Activated naive CD8-positive, alpha-beta T cell treated with anti-CD3 and anti-CD28 coated beads, Interleukin-2, amount 50 U/mL, for 16 hours (primary cell): ENCODE measurements at places on chromosomes 11 and 22.

- DNase-seq: no peak
Measured at GRCh38 chr11:33655842-33656600, 44.6 kb downstream of the C11orf91 start.

GRCh38 chr11:65912845-65913244, 6.0 kb downstream of the C11orf68 start:
- DNase-seq: no peak

DNA sequence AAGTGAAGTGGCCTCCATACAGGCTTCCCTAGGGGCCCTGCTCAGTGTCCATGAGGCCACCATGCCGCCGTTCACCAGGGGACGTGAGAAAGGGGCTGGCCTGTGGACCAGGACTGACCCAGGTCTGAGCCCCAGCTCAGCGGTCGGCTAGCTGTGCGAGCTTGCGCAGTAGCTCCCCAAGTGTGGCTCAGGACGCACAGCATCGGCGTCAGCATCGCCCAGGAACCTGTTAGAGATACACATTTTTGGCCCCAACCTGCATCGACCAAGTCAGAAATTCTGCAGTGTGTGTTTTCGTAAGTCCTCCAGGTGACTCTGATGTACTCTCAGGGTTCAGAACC, 429 bp downstream of the TP53AIP1 start:
- DNase-seq: no peak

DNA sequence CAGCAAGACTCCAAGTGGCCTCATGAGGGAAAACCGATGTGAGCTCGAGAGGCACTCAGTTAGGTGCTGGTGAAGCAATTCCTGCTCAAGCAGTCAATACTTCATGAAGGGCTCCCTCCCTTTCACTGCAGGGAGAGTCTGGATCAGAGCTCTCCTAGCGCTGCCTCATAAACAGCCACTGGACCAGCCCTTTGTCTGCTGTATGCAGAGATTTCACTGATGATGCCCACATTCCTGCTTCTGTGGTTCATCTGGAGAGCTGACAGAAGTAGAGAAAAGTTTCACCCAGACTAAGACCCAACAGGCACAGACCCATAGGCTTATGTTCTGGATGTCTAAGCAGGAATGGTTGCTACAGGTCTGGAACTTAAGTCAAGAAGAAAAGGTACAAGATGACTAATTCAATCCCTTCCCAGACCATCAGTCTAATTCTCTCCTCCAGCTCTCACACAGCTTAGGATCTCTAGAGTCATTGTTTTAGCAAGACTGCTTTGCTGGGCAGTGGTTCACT, 4.0 kb downstream of the UCP2 start:
- no peak for DNase-seq

- no peak for DNase-seq
Measured at GRCh38 chr22:29762263-29762662, 4.5 kb downstream of the ZMAT5 start.

GRCh38 chr11:40274017-40274416, 1185.4 kb downstream of the LRRC4C start:
- no peak for DNase-seq

DNA sequence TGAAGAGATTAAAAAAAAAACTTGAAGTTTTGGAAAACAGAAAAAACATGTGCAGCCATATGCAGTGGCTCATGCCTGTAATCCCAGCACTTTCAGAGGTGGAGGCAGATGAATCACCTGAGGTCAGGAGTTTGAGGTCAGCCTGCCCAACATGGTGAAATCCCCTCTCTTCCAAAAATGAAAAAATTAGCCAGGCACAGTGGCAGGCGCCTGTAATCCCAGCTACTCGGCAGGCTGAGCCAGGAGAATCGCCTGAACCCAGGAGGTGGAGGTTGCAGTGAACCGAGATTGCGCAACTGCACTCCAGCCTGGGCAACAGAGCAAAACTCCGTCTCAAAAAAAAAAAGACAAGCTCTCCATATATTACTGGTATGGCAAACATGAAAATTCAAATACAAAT, 7.6 kb downstream of the DLG2 start:
- no peak for DNase-seq

DNA sequence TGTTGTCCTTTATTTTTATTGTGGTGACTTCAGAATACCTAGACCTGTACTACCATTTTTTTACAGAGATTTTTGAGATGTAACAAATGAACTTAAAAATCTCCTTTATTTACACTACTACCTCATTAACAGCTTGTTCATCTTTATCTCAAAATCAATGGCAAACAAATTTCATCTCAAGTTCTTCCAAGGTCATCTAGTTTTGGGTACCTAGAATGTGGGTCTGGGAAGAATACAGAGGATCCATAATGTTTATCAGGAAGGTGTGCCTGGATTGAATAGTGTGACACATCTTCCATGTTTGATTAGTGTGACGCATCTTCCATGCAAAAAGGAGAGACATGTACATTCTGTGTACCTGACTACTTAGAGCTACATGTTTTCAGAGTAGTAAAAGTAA, 63.3 kb upstream of the CCDC179 start:
- DNase-seq: no peak

- DNase-seq: no peak
Measured at GRCh38 chr11:65781152-65781961, 581 bp upstream of the AP5B1 start.

- no peak for DNase-seq
Measured at GRCh38 chr11:100908746-100909145, 220.9 kb downstream of the PGR start.

- DNase-seq: no peak
Measured at GRCh38 chr11:122178795-122179194, 62.8 kb upstream of the BLID start.

DNA sequence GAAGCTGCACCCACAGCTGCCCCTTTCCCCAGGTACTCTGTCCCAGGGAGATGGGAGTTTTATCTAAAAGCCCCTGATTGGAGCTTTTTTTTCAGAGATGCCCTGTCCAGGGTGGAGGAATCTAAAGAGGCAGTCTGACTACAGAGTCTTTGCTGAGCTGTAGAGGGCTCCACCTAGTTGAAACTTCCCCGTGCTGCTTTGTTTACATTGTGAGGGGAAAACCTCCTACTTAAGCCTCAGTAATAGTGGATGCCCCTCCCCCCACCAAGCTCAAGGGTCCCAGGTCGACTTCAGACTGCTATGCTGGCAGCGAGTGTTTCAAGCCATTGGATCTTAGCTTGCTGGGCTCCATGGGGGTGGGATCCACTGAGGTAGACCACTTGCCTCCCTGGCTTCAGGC, 470.1 kb upstream of the LARGE1 start:
- DNase-seq: no peak

DNA sequence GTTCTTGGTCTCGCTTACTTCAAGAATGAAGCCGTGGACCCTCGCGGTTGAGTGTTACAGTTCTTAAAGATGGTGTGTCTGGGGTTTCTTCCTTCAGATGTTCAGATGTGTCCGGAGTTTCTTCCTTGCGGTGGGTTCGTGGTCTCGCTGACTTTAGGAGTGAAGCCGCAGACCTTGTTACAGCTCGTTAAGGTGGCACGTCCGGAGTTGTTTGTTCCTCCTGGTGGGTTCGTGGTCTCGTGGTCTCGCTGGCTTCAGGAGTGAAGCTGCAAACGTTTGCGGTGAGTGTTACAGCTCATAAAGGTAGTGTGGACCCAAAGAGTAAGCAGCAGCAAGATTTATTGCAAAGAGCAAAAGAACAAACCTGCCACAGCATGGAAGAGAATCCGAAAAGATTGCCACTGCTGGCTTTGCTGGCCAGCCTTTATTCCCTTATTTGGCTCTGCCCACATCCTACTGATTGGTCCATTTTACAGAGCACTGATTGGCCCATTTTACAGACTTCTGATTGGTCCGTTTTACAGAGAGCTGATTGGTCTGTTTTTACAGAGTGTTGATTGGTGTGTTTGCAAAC, 27.1 kb upstream of the NXPE2 start:
- no peak for DNase-seq

- DNase-seq: no peak
Measured at GRCh38 chr11:95575517-95575916, 214.1 kb downstream of the FAM76B start.

GRCh38 chr11:27873664-27874063, 173.4 kb upstream of the BDNF start:
- DNase-seq: no peak

GRCh38 chr11:106706355-106706754, 311.9 kb downstream of the GUCY1A2 start:
- no peak for DNase-seq

DNA sequence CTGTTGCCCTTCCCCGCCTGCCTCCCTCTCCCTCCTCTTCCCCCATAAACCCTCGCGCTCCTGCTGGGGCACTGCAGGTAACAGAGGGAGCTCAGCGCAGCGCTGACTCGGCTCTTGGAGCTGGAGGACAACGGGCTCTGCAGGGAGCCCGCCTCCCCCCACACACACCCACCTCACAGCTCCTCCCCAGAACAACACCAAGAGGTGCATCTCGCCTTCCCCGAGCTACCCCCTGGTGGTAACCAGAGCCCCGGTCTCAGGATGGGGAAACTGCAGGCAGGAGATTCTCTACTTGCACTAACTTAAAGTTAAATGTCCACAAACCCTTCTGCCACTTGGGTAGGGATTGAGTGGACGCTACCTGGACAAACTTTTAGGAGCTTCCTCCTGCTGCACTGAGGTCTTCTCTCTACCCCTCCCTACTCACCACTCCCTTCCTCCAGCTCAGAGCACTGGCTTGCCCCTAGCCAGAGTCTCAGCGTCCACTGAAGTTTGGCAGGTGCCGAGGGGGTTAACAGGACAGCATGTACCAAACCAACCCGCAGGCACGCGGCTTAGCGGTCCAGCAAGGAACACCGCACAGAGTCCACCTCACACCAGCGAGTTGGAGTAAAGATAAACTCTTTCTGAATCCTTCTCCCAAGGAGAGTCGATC, 4.0 kb upstream of the SCN4B start:
- DNase-seq: no peak

DNA sequence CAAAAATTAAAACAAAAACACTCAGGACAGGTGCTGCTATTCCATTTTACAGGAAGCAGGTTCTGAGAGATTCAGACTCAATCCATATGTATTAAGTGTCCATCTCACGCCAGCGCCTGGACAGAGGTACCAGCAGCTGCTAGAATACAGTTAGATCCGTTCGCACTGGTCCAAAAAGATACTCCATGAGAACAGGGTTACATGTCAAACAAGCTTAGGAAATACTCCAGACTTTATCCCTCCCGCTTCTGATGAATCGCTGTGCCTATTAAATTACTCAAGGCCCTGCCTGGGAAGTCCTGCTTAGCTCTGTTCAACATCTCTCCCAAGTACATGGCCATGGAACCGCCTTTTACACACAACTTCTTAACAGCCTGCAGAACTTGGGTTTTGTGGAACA, 50.2 kb upstream of the SLC35C1 start:
- DNase-seq: no peak

DNA sequence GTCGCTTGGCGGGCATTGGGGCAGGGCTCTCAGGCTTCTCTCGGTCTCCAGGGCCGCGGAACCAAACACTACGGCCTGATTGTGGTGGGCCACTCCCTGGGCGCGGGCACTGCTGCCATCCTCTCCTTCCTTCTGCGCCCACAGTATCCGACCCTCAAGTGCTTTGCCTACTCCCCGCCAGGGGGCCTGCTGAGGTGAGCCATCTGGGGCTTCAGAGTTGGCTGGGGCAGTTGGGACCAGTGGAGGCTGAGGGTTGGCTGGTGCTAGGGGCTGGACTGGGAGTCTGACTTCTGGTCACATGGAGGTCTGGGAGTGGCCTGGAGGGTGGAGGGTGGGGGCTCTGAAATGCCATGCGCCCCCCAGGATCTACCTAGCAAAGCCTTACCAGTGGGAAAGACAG, 15.3 kb upstream of the MYRF start:
- no peak for DNase-seq
